ENCODE measurements at places on chromosomes 6 and 20. TPM values are rescaled to one million over a fixed set of nuclear protein-coding genes. Genes with fewer than 3 reads are reported as not detected.

- DNase-seq, result no peak
Observed at GRCh38 chr6:53593001-53593488, 48.1 kb upstream of the GCLC start.

GRCh38 chr20:58614984-58615760 is 35.9 kb upstream of the STX16 start:
- DNase-seq, result no peak

DNA sequence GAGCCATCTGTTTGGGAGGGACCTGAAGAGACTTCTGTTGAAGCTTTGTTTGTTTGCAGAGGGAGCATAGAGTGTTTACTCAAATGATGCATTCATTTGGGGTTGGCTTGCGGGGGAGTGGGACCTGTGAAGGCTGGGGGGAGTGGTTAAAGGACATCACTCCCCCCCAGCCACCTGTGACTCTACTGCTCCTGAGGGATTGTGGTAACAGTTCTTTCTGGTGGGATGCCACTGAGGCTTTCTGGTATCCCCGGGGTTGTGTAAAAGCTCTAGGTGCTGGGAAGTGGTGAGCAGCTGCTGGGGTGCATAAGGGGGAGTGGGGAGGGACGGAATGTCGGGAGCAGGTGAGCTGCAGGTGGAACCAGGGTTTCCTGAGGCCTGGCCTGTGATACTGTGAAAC is 239.2 kb upstream of the QKI start:
- no peak for DNase-seq

GRCh38 chr6:124987291-124987690 is 25.1 kb downstream of the RNF217 start:
- DNase-seq, result no peak

DNA sequence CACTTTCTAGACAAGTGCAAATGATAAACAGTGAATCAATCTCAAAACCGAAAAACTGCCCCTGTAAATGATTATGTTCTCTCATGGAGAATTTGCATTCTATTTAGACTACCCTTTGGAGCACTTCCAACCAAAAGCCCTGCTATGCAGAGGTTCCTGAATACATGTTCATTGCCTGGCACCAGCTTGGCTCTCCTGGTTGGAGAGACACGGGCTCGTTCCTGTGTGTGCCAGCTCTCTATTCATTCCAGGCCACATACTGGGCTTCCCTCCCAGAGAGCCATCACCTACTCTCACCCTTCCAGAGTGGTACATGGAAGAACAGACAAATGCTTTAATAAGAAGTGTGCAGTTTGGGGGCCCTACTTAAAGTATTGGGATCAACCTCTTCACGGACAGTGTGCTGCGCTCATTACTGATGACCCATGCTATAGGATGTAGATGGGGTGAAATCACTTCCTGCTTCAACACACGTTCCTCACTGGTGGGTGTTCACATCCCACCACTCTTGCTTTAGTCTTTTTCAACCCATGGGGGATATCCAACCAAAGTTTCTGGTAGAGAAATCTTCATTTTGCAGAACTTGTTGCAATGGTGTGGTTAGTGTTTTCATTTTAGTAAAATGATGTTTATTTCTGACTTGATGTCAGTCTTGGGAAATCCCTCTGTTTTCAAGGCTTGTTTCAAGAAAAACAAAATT is 38.5 kb upstream of the NAA20 start:
- no peak for DNase-seq

- DNase-seq, result no peak
Observed at GRCh38 chr20:49747707-49748524, 34.2 kb upstream of the B4GALT5 start.

DNA sequence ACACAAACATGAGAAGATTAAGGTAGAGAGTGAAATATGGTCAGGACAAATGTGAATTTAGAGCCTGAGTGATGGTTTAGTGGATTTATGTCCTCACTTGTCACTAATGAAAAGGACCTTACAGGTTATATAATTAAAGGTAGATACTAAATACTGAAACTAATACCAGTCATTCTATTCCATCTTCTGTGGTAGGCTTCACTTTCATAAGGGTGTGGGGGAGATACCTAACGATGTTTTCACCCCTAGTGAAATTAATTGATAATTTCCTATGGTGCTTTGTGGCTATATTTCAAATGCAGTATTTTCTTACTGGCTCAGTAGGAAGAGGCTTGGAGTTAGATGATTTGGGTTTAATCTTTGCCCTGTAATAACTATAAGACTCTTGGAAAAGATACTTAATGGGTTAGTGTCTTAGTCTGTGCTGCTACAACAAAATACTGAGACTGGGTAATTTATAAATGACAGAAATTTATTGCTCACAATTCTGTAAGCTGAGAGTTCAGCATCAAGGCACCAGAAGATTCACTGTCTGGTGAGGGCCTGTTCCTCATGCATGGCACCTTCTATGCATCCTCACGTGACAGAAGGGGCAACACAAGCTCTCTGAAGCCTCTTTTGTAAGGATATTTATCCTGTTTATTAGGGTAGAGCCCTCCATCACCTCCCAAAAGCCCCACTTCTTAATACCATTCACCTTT is 21.3 kb downstream of the RNF217 start:
- no peak for DNase-seq

- DNase-seq, result peak; percentile 24
Observed at GRCh38 chr6:169252505-169253189, 999 bp downstream of the THBS2 start.

DNA sequence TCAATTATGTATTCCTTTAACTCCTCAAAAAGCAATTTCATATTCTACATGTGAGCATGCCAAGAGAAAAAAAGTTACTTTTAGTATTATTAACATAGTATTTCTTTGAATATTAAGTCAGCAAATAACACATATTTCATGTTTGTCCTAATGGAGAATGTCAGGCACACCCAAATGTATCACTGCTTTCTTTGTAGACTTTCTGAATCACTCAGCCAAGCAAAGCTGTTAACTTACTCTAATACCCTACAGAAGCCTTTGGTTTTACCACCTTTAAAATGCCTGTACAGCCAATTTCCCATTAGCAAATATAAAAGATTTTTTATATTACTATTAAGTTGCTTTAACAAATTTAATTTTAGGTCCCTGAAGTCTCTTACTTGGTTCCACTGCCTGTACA is 23.8 kb downstream of the FRK start:
- DNase-seq, result no peak

DNA sequence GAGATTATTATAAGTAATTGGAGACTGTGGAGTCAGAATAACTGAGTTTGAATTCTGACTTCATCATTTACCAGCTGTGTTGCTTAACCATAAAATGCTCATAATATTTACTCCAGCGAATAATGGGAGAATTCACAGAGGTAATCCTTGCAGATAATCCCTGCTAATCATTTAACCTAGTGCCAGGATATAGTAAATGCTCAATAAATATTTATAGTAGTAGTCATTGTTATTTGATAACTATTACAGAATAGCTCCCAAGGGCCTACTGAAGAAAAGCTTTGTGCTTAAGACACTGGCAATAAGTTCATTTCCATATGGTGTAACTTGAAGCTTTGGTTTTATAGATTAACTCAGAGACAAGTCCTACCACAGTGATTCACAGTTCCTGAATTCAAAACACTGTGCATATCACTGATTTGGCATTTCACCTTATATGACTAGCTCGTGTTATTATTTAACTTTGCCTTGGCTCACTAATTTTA is 208.8 kb upstream of the PLCB4 start:
- no peak for DNase-seq

GRCh38 chr20:59805786-59806577 is 127.5 kb downstream of the SYCP2 start:
- DNase-seq, result no peak

DNA sequence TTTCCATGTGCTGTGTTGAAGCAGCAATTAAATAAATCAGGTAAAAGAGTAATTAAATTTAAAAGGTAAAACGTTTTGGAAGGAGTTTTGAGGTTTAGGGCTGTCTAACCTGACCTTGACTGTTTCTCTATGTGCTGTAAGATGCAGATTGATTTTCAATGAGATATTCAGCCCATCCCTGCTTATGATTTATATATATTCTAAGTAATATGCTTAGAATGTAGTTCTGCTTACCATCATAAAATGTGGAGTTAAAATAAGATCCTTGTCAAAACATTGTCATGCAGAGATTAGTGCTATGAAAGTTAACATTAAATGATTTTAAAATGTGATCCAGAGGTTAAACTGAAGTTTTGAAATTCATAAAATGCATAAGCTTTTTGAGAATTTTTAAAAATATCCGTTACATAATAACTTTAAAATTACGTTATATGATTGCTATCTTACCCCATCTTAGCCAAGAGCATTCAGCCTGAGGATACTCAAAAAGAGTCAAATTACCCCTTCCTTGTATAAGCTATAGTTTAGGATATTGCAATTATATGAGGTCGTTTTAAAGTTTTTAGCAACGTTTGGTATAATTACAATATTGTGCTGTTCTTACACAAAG is 122.5 kb downstream of the MTHFD1L start:
- DNase-seq, result no peak

DNA sequence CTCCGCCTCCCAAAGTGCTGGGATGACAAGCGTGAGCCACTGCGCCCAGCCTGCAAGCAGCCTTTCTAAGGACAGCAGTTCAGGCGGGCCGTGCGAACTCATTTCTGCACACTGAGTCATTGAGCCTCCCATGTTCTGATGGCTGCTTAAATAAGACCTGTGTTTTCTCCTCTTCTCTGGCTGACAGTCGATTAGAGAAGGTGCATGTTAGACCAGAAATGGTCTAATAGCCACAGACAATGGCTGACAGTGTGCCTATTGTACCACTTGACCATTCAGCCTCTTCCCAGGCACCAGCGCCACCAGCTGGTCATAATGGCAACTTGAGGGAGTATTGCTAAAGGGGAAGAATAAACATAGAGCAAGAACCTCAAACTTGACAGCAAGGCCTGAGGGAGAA is 6.2 kb downstream of the CST11 start:
- DNase-seq, result no peak

DNA sequence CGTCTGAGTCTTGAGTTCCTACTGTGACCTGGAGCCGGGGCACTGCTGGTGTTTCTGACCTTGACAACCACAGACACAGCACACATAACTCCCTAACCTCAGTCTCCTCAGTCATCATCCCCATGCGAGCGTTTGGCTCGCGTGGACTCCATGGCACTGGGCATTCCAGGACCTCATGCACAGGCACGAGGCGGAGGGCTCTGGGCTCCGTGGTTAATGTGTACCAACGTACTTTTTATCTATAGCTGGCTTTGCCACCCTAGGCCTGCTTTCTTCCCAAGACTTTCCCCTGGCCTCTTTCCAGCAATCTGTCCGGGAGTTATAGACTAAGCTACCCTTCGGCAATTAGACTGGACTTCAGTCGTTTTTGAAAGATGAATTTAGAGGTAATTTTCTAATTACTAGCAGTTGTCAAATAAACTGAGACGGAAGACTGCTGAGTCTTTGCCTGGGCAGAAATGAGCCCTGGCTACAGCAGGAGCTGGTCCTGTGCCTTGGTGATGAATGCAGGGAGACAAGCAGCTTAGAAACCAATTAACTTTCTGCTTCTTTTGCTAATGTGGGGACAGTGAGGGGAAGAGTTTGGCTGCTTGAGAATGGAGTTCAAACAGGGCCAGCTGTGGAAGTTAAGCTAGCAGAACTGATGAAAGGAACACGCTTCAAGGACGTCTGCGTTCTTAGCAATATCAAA is 16.1 kb upstream of the CTCFL start:
- DNase-seq, result no peak

DNA sequence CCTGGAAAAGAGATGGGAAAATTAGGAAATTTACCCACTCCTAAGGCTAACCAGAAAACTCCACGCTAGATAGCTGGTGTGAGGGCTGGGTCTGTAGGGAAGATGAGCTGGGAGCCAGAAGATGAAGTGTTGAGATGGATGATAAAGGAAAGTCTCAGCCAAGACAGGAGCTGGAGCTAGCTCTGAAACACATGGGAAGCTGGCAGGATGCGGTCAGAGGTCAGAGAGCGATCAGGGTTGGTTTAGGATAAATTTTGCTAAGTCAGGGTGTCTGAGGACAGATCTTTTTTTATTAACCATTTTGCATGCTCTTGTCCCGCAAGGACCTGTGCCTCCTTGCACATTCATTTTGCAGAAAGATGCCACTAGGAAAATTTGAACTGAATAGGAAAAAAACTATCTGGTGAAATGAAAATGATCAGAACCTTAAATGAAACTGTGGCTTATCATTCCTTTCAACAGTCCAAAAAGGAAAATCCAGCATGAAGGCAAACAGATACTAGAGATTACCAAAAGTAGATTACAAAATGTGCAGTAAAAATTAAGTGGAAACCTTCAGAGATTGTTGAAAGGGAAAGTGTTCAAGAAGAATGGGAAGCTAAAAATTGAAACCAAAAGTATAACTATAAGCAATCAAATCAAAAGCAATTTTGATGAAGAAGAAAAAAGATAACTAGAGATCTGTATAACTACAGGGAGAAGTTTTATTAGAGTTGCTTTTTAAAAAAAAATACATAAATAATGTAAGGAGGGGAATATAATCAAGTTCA is 10.7 kb upstream of the EDN1 start:
- no peak for DNase-seq

GRCh38 chr20:32742322-32743236 is 688 bp downstream of the COMMD7 start:
- no peak for DNase-seq

DNA sequence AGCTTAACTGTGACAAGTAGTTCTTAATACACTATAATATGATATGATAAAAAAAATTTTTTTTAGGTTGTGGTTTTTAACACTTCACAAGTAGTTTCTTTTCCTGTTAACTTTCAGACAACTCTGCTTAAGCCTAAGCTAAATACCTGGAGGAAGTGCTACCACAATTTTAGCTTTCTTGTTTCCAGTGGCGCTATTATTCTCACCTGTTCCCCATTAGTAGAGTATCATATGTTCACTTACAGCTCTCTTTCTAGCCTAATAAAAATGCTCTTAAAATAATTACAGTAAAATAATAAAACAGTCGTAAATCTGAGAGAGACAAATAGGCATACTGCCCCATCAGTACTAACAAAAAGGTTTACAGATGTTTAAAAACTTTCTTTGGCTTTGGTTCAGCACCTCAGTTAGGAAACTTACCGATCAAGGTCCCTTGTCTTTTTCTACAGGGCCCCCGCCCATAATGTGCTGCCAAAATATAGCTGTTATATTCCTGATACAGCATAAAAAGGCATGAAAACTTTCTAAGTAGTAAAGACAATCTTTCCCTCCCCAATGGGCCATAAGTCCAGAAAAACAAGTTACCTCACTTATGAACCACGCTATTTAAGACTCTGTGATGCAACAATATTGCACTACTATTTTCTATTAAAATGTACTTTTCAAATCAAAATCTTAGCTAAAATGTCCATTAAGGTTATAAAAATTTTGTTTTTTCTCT is 57.9 kb downstream of the SESN1 start:
- DNase-seq, result no peak

MAP3K4 gene
- 40.7 TPM for polyA plus RNA-seq

MLN gene
- 1.1 TPM for polyA plus RNA-seq

PLEKHG1 gene
- 38.8 TPM for polyA plus RNA-seq

PLCB4 gene
- 12.2 TPM for polyA plus RNA-seq

EBF4 gene
- 34.2 TPM for polyA plus RNA-seq

SDCBP2 gene
- polyA plus RNA-seq, result 3.8 TPM

MRPL18 gene
- polyA plus RNA-seq, result 77.0 TPM

ELOVL2 gene
- polyA plus RNA-seq, result 9.0 TPM

DLL1 gene
- 10.5 TPM for polyA plus RNA-seq

NKAIN4 gene
- 26.0 TPM for polyA plus RNA-seq
